ENCODE measurements at places on chromosomes 1 and 21.
A peak's percentile ranks its signal among the peaks of the same experiment; 100 is the strongest.

DNA sequence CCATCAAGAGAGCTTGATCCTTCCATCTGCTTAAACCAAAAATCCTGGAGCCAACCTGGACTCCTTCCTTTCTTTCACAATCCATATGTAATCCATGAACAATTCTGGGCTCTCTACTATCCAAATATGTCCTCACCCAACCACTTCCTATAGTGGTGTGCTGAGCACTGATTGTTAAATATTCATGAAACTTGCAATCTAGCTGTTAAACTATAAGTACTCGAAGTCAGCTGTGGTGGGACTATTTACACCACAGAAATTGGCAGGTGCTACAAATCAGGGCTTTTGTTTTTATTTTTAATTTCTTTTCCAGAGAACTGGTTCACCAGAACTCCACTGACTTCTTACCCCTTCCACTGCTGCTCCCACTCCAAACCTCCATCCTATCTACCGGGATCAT is 57.2 kb upstream of the KCND3 start:
- DNase-seq, result no peak

- no peak for DNase-seq
Measured at GRCh38 chr21:42294273-42294880, 20.8 kb downstream of the TFF3 start.

DNA sequence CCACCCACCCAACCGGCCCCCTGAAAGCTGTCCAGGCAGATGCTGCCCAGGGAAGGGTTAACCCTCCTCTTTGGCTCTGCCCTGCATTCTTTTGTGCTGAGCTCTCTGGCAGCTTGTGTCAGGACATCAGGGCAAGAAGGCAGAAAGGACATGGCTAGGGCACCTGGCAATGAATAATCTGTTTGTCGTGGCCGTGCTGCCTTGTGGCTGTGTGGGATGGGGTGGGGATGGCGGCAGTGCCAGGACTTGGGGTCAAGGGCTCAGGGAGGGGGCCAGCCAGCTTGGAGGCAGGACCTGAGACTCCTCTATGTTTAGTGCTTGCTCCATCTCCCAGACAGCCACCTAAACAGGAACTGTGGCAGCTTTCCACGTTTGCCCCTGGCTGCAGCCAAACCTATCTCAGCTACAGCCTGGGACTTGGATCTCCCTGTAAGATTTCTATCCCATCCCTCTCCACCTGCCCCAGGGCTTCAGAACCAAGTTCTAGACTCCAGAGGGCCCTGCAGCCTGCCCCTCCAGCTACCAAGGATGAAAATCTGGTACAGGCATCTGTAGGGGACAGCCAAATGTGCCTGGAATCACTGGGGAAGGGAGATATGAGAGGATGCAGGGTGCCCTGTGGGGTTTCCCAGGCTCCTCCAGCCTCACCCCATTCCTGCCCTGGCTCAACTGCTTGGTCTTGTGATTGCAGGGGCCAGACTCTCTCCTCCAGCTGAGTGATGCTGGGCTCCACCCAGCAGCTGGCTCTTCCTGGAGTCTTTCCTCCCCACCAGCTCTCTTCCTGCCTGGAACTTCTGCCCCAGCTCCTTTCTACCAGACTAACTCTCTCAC is 9.6 kb upstream of the GPR37L1 start:
- DNase-seq, result no peak

DNA sequence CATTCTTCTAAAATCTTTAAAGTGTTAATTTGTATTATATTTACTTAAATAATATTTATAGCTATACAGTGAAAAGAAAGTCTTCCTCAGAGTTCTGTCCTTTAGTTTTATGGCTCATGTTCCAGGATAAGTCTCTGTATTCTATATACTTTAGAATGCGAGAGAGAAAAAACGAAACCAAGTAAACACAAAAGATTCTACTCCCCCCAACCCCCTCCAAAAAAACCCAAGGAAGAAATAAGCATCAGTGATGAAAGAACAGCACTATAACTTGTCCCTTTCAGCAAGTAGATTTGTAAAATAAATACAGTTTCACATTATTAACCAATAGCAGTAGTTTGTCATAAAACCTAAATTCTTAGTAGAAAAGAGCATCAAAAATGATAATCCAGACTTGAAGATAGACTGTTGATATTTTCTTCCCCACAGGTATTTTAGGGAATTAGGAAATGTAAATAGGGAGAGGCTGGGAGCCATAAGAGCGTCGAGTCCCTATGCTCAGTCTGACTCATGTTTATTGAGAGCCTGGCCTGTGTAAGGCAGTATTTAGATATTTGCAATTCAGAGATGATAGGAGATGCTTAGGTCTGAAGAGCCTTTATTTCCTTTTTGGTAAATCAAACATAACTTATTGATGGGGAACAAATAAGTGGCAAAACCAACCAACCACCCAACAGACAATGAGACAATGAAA is 35.5 kb downstream of the CDC14A start:
- no peak for DNase-seq

DNA sequence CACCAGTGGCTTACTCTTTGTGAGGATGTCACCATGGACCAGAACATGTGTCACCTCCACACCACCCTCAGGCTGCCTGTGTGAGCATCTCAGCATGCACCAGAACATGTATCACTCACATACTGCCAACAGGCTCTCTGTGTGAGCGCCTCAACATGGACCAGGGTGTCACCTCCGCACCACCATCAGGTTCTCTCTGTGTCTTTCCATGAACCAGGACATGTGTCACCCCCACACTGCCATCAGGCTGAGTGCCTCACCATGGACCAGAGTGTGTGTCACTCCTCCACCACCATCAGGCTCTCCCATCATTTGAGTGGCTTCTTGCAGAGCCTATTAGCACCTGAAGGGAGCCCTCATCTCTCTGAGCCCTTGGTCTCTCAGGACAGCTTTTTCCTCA is 125.2 kb downstream of the ZNF648 start:
- DNase-seq, result no peak

- no peak for DNase-seq
Measured at GRCh38 chr1:87134625-87135328, 193.9 kb upstream of the LMO4 start.

- no peak for DNase-seq
Measured at GRCh38 chr1:208066583-208066982, 155.7 kb upstream of the CD34 start.

- DNase-seq, result no peak
Measured at GRCh38 chr1:226121587-226122400, 59.3 kb downstream of the H3-3A start.

DNA sequence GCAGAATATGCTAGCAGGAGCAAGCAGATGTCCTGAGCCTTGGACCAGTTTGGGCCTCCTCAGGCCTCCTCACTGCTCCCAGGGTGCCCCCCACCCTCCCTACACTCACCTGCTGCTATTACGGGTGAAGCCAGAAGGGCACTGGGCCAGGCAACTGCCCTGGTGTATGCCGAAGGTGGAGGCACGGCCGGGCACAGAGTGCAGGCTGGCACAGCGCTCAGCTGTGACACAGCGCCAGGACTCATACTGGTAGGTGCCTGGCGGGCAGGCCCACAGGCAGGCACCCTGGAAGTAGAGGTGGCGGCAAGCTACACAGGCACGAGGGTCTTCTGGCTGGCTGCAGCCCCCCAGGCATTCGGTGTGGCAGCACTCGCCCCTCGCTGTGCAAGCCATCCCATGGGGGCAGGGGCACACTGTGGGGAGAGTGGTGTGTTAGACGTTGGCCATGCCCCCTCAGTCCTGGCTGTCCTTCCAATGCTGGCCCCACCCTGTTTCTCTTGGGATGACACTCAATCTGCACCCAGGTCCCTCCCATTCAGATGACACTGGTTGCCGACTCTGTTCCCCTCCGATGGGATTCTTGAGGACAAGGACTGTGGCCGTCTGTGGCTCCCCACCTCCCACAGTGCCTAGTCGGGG is 7.0 kb downstream of the INSRR start:
- DNase-seq, result no peak

DNA sequence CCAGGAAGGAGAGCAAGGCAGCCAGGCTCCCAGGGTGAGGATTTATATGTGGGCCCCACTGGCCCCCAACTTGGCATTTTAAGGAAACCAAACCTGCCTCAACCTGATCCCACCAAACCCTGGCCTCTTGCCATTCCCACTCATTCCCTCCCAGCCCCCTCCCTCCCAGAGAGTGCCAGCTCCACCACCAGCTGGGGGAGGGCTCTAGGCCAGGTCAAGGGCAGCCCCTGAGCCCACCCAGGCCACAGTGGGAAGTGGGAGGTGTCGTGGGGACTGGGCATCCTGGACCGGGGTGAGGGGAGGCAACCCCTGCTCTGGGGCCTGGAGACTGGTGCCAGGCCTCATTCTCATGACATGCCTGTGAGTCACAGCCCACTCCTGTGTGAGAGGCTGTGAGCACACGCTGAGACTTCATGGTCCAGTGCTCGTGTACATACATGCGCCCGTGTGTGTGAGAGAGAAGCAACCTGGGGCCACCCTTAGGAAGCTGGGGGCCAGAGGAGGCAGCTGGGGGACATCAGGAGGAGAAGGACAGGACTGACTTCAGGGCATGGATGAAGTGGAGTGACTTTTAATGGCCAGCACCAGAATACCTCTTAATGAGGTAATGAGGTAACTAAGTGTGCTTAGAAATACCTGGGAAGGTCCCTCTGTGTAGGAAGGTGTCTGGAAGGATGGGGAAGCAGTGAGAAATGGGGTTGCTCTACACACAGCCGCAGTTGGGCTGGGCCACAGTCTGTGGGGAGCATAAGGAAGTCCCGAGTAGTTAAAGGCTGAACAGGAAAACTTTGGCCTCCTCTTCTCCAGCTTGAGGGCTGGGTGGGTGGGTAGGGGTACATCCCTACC is at the start of gene S100A2:
Gene S100A2, minus strand, starts transcription at position 316 of the 846 bp plus-strand sequence. CDS start 1,967 bp downstream, outside the sequence.
- DNase-seq, result peak; percentile 93

DNA sequence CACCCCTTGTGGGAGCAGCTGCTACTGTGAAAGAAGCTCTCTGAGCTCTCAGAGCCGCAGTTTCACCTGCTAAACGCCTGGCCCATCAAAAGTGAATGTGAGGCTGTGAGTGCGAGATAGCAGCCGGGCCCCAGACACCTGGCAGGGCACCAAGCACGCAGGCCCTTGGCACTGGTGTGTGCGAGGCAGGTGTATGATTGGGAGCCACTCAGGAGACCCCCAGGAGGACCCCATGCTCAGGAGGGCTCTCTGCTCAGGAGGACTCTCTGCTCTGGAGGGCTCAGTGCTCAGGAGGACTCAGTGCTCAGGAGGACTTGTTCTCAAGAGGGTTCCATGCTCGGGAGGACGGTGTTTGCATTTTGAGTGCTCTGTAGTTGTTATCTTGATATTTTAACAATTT is 14.3 kb upstream of the ADARB1 start:
- no peak for DNase-seq

DNA sequence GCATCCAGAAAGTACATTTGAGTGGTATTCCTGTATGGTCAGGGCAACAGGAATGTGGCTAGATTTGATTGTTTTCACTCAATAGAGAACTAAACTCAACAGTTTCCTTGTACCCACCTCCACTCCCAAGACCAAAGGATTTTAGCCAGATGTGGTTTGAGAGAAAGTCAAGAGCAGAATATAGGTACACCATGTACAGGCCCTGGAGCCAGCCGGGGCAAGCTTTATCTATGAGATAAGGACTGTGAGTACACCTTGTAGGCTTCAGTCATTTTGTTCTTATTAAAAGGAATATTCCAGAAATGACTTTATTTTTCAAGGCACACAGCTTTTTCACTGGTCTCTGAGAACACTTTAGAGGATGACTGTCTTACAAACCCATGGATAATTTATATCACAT is 192.4 kb upstream of the JUN start:
- DNase-seq, result no peak

DNA sequence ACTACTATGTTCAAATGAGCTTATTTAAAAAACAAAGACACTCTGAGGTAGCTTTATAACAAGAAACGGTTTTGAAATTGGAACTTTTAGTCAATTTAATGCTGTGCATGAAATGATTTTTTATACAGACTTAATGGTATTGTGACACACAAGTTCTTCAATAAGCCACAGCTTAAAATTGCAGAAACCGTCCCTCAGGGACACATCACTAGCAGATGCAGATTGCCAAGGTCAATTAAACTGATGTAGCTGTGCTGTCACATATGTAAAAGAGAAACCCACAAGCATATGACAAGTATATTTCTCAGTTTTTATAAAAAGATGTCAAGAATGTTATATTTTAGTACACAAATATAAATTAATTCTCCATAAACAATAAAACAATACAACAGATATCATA is 366.9 kb downstream of the DPYD start:
- DNase-seq, result no peak

DNA sequence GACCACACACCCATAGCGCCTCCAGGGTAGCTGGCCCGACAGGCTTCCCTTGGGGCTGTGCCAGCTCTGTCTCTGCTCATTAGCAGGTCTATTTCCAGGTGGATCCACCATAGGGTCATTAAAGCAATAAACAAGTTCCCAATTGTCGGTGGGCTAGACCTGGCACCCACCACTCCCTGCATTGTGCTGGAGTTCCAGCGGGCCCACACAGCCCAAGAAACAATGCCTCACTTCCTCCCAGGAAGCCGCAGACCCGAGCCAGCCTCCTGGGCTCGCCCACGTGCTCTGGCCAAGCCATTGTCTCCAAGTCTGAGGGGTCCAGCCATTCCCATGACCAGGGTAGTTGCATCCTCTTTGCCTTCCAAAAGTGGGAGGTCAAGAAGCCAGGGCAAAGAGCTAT is 27.5 kb upstream of the SOX13 start:
- DNase-seq, result no peak

DNA sequence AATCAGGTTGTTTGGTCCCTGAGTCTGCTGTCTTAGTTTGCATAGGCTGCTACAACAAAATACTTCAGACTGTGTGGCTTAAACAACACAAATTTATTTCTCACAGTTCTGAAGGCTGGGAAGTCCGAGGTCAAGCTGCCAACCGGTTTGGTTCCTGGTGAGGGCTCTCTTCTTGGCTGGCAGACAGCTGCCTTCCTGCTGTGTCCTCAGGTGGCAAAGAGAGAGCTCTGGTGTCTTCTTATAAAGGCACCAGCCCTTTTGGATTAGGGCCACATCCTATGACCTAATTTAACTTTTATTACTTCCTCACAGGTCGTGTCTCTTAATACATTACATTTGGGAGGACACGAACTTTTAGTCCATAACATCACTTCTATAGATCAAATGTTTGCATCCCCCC is 89.6 kb upstream of the CD34 start:
- no peak for DNase-seq

GRCh38 chr1:192954705-192955265 is 104.4 kb downstream of the UCHL5 start:
- DNase-seq, result no peak

DNA sequence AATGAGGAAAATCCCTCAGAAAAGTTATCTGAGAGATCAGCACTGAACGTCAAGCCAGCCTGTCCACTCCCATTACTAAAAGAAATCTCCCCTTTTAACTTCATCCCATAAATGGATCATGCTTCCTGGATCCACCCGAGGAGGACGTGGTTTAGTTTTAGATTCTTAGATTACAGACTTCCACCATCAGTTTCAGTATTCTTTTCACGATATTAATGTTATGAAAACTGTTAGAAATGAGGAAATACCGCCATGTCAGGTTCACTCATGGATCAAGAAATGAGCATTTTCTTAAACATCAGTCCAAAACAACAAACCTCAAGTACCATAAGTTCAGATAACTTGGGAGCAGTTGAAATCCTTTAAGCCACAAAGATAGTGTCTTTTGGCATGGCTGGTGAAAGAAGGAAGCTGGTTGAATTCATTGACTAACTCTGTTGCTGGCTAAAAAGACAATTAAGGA is 49.8 kb downstream of the NFIA start:
- DNase-seq, result no peak

All from RWPE2 (cell line).